ENCODE measurements at places on chromosomes 12 and 14.

DNA sequence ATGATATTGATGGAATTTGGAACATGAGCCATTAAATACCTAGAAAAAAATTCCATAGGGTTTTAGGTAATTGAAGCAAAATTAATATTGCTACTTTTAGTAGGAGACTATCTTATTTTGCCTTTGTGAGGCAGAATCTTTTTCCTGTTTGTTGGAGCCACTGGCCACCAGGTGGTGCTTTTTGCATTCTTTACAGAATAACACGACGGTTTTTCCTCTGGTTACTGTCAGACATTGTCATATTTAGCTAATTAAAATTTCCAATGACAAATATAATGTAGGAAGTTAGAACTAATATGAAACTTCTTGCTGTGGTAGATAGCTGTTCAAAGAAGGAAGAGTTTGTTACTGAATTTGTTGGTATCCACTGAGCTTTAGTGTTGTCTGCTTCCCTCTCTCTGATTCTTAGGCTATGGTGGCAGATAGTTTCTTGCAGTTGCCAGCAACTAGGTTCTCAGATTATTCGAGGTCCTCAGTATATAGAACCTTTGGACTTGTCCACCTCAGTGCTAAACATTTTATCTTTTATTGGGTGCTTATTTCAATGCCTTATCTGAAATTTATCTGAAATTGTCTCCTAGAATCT lies 25.7 kb downstream of the RAB21 start:
- no peak for DNase-seq

DNA sequence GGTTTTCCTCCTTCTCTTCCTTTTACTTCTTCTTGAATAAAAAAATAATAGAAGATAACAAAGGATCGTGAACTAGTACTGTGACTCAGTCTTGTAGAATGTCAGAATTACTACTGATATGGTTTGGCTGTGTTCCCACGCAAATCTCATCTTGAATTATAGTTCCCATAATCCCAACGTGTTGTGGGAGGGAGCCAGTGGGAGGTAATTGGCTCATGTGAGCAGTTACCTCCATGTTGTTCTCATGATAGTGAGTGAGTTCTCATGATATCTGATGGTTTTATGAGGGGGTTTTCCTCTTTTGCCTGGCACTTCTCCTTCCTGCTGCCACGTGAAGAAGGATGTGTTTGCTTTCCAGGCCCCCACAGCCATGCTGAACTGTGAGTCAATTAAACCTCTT lies 549.6 kb downstream of the DIO2 start:
- DNase-seq: no peak

- DNase-seq: no peak
Measured at GRCh38 chr12:14278294-14278953, 87.1 kb upstream of the ATF7IP start.

DNA sequence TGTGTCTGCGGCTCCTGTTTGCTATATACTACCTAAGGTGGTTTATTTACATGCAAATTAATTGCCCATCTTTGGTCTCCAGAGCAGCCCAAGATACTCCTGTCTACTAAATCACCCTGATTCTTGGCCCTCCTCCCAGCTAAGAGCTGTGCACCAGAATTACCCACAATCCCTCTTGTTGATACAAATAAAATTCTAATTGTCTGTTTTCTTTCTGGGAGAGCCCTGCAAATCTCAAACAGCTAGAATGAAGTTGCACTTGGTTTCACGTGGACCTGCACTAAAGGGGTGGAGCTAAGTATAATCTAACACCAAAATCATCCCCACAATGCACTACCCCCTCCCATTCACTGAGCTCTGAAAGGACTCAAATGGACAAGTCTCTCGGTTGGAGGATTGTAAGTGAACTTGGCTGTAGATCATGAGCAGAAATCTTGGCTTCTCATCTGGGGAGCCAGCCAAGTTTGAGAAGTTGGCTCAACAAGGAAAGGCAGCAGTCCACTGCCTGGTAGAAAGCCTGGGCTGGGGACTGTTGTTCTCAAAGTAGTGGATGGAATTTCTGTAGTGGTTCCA lies 6.6 kb downstream of the MAX start:
- no peak for DNase-seq

DNA sequence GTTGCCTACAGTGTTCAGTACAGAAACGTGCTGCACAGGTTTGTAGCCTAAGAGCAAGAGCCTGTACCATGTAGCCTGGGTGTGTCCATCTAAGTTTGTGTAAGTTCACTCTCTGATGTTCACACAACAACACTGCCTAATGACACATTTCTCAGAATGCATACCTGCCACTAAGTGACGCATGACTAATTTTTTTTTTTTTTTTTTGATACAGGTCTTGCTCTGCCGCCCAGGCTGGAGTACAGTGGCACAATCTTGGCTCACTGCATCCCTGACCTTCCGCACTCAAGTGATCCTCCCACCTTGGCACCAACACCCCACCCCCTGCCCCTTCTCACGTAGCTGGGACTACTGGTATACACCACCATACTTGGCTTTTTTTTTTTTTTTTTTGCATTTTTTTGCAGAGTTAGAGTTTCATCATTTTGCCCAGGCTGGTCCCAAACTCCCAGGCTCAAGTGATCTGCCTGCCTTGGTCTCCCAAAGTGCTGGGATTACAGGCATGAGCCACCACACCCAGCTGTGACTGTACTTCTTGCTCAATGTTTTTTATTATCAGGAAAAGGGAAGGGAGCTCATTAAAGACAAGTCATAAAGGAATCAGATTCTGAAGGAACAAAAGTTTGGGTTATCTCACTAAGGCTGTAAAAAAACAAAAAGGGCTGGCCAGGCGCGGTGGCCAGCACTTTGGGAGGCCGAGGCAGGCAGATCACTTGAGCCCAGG lies 10.0 kb upstream of the CDC42BPB start:
- DNase-seq: no peak

Data from SJCRH30 (cell line).